NCI-H526 (cell line): ENCODE measurements at places on chromosomes 2 and 18.

- no peak for DNase-seq
Measured at GRCh38 chr2:62745891-62746481, 40.5 kb downstream of the EHBP1 start.

DNA sequence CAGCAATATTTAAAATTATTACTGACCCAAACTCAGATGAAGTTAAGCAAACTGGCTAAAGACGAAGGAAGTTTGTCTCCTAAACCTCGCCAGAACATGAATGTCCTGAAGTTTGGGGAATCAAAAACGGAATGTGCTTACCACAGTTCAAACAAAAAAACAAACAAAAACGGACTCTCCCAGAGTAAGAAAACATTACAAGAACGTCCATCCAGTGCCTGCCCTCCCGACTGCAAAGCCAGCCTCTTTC is 1.1 kb downstream of the KANSL1L start:
- DNase-seq = no peak

DNA sequence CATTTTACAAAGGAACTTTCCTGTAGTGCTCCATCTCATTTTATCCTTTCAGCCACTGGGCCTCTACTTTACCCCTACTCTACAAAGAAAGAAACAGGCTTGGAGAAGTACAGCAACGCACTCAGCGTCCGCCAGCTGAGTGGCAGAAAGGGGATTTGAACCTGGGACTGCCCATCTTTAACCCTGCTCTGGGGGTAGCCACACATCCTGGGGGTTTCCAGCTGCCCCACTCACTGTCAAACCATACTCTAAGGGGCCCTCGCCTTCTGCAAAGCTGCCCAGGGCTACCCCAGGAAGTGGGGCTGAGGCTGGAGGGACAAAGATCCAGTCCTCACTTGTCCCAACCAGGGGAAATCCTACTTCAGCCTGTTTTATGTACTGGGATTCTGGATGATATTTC is 17.9 kb downstream of the HS1BP3 start:
- no peak for DNase-seq

GRCh38 chr2:6202756-6203155 is 510.6 kb downstream of the SOX11 start:
- no peak for DNase-seq

DNA sequence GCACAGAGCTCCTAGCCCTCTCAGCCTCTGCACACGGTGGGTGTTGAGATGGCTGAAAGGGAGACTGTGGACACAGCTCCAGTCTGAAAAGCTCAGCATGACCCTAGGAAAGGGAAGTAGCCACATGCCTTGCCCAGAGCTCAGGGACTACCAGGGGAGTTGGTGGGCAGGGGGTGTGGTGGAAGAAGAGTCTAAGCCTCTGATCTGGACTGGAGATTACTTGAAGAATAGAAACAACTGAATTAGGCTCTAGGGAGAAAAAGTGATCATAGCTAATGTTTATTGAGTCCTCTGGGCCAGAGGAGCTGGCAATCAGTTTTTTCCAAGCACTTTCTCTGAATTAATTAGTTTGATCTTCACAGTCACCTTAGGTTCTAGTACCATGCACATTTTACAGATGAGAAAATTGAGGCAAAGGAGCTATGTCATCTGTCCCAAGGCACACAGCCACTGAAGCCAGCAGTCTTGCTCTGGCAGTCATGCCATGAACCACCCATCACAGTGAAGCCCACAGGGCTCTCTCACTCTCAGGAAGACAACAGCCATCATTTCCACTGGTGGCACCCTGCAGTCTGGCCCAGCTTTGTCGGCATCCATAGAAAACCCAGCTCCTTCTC is 10.3 kb downstream of the SDC1 start:
- DNase-seq = no peak

DNA sequence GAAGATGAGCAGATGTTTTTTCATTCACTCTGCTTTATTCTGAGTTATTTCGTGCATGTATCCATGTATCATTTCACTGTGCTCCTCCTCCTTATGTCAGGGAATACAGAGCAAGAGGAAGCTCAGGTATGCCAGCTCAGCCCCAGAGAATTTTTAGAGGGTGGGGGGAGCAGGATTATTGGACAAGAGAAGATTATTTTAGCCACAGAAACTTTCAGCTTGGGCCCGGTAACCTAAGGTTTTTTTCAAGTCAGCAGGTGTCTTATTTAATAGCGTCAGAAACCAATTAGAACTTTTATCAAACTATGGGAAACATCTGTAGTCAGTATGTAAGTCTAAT is 232.9 kb upstream of the SIX3 start:
- no peak for DNase-seq

GRCh38 chr2:173590276-173590861 is 235.7 kb downstream of the CDCA7 start:
- no peak for DNase-seq

DNA sequence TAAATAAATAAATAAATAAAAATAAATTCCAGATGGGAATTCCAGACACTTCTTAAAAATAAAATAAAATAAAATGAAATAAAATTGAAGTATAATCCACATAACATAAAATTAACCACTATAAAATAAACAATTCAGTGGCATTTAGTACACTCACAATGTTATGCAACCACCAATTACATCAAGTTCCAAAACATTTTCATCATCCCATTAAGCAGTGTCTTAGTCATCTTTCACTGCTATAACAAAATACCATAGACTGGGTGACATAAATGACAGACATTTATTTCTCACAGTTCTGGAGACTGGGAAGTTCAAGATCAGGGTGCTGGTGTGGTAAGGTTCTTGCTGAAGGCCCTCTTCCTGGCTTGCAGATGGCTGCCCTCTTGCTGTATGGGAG is 22.6 kb upstream of the PROKR1 start:
- no peak for DNase-seq
